Daoy (cell line): ENCODE measurements at places on chromosomes 6 and 20. TPM values are rescaled to one million over a fixed set of nuclear protein-coding genes. Genes with fewer than 3 reads are reported as not detected.

DNA sequence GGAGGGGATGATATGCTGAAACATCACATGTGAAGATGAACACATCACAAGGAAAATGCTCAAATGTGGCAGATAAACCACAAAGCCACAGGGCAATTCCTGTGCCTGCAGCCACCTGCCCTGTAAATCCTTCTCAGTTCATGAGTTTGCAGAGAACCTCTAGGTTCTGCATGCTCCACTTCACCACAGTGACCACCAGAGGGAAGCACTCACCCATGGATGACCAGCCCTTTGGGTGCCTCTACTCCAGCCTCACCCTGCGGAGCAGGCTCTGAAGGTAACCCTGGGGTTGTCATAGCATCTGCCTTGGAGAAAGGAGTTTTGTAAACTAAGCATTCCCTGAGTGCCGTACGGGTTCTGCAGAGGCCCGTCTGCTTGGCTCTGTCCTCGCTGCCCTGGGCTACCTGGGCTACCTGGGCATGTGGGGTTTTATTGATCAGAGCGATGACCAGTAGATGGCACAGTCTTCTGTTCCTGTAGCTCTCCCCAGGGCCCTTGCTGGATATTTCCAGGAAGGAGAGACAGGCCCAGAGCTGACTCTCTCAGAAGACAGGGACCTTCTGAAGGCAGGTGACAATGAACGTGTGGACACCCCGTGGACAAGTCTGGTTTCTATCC is 31.7 kb upstream of the CST1 start:
- DNase-seq = no peak

GRCh38 chr20:20939006-20939405 is 167.2 kb downstream of the LINC00237 start:
- no peak for DNase-seq

SMIM8 gene
- total RNA-seq = 2.8 and 3.4 TPM in 2 replicates

- DNase-seq = peak; percentile 41
Observed at GRCh38 chr6:142413111-142413510, 111.3 kb downstream of the ADGRG6 start.

CAGE1 gene
- total RNA-seq = 0.11 and 0.36 TPM in 2 replicates
